A549 treated with CORT108297 at 1 μM for 4 hours (cell line): ENCODE measurements at places on chromosomes 3 and 15. TPM values are rescaled to one million over a fixed set of nuclear protein-coding genes. Genes with fewer than 3 reads are reported as not detected.

Gene ATP13A5
- total RNA-seq, result not detected in 5 replicates

Gene SPRED1
- total RNA-seq, result 7.3 to 9.5 TPM (median 8.6 TPM) in 5 replicates

Gene FGF7
- not detected in 5 replicates for total RNA-seq

Gene LRRC31
- 0.02 TPM in 1 of 5 replicates, not detected in the others for total RNA-seq

Gene NEK10
- total RNA-seq, result 0.76 to 1.1 TPM (median 0.91 TPM) in 5 replicates

Gene GRIP2
- total RNA-seq, result 1.1 to 2.2 TPM (median 1.9 TPM) in 5 replicates

Gene FGF12
- 0.51 to 0.69 TPM (median 0.60 TPM) in 5 replicates for total RNA-seq

Gene ACOX2
- total RNA-seq, result 6.1 to 11.1 TPM (median 9.7 TPM) in 5 replicates

Gene ITPKA
- 1.3 to 2.5 TPM (median 2.0 TPM) in 5 replicates for total RNA-seq

Gene MAGEF1
- 27.7 to 32.0 TPM (median 30.0 TPM) in 5 replicates for total RNA-seq

Gene ARHGEF26
- total RNA-seq, result 5.6 to 6.7 TPM (median 6.1 TPM) in 5 replicates

Gene CMTM7
- 26.4 to 41.7 TPM (median 35.6 TPM) in 5 replicates for total RNA-seq

Gene B3GNT5
- 18.8 to 29.3 TPM (median 24.1 TPM) in 5 replicates for total RNA-seq

Gene ADGRG7
- total RNA-seq, result not detected in 5 replicates

Gene RRP9
- 38.5 to 53.0 TPM (median 51.1 TPM) in 5 replicates for total RNA-seq

Gene HCN4
- 0.22 to 0.35 TPM (median 0.32 TPM) in 5 replicates for total RNA-seq

Gene NPAP1
- not detected in 5 replicates for total RNA-seq

Gene CCDC33
- total RNA-seq, result 4.0 to 8.0 TPM (median 7.2 TPM) in 5 replicates

Gene RPL32
- 2,231 to 2,516 TPM (median 2,384 TPM) in 5 replicates for total RNA-seq

Gene ALG1L2
- not detected in 5 replicates for total RNA-seq

Gene GPX1
- 254 to 327 TPM (median 296 TPM) in 5 replicates for total RNA-seq
